Karpas-422 (cell line): ENCODE measurements at places on chromosomes 5 and 9.
A peak's percentile ranks its signal among the peaks of the same experiment; 100 is the strongest.

GRCh38 chr9:546235-546634 lies 295.3 kb upstream of the DMRT1 start:
- no peak for DNase-seq

DNA sequence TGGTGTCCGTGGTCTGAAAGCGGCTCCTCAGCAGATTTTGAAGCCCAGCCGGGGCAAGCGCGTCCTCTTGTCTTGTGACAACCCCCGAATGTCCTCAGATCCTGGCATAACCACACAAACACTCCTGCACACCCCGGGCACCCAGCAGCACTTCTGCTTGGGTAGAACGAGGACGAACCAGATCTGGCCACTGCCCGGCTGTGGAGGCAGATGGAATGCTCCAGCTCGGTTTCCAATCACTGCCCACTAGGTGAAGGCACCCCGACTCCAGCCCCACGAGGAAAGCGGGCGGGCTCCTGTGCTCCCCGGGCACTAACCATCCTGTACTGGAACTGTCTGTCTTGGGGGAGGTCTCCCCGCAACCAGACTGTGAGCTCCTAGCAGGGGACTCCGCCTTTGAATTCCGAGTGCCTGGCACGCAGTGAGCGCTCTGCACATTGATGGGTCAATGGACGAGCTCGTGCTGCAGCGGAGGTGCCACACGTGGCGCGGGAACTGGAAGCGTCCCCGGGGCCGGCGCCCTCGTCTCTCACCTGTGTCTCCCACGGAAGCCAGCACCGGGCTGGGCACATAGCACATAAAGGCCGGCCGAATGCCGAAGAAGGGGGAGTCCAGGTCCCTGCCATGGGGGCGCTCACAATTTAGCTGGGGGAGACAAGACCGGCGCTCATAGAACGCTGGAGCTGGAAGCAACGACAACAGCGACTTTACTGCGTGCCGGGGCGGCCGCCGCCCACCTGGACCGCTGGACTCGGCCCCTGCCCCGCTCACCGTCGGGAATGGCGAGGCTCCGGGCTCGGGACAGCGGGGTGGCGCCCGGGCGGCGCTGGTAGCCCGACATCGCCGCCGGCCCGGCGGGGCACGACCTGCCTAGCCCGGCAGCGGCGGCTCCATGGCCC lies 608 bp downstream of the ENTR1 start:
- DNase-seq: peak; percentile 74

GRCh38 chr9:81772144-81772543 lies 82.8 kb upstream of the TLE1 start:
- DNase-seq: no peak

- DNase-seq: no peak
These were observed 202.6 kb downstream of the DENND1A start for GRCh38 chr9:123727332-123727731.

DNA sequence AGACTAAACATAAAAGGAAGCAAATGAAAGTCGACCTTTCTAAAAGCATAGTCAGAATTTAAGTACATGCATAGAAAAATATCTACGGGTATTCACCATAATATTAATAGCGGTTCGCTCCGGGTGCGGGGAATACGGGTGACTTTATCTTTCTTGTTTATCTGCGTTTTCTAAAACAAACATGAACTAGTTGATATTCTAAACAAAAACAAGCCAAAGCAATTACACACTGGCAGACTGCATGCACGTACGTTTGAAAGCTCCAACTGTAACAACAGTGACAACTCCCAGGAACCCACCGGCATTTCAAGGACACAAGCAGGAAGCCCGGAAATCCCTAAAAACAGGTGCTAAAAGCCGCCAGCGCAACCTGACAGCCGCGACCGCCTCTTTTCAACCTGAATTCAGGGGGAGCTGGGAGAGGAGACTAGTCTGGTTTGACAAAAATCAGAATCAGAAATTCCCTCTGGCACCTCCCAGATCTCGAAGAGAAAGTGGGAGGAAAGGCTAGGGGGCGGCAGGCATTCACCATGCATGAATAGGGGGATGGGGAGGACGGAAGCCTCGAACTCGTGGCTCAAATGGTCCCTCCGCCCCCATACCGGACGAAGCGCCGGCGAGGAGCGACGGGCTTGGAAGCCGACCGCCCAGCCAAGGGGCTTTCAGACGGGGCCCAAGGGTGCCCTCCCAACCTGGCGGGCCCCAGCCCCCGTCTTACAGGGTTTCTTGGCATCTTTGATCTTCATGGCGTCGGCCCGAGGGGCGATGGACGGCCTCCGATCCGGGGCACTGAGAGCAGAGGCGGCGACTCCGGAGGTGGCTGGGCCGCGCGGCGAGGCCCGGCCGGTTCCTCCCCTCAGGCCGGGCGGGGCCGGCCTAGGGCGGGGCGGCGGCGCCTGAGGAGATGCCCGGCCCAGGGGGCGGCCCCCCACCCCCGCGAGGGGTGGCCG lies at the start of gene PANK3:
PANK3 (minus strand) TSS at position 831 of the 950 bp plus-strand sequence; CDS start at position 746, 85 bp downstream.
- no peak for DNase-seq

DNA sequence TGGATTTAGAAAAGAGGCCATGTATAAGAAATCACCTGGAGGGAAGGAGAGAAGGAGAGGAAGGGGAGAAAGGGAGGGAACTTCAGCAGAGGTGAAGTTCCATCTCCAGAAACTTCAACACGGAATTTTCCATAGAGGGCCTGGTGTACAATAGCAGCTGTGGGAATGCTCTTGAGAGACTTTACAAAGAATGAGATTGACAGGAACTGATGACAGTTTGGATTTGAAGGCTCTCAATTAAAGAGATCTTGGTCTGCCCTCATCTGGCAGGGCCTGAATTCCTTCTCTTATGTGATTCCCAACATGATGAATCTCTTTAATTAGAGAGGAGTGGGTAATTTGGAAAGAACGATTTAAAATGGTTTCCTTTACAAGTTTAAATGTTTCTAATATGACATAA lies 143.5 kb downstream of the MLLT3 start:
- DNase-seq: no peak

DNA sequence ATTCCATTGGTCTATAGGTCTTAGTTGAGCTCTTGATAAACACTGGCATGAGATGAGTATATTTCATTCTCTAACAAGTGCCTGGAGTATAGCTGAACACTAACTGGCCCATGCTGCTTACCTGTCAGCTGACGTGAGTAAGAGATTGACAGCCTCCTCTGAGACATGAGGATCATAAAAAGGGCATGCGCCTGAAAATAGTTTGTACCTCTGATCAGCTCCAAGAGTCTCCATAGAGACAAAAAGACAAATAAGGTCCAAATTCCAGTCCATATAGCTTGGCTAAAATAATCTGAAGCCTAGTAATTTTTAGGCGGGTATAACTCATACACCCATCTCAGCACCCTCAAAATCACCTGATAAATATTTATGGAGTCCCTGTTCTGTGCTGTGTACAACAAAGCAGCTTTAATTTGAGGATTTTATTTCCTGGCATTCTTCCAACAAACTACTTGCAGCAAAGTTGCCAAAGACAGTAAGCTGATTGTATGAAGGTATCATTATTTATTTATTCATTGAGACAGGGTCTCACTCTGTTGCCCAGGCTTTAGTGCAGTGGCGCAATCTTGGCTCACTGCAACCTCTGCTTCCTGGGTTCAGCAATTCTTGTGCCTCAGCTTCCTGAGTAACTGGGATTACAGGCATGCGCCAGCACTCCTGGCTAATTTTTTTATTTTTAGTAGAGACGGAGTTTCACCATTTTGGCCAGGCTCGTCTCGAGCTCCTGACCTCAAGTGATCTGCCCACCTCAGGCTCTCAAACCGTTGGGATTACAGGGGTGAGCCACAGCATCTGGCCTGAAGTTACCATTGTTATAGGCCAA lies 16.2 kb upstream of the FSD1L start:
- DNase-seq: no peak

DNA sequence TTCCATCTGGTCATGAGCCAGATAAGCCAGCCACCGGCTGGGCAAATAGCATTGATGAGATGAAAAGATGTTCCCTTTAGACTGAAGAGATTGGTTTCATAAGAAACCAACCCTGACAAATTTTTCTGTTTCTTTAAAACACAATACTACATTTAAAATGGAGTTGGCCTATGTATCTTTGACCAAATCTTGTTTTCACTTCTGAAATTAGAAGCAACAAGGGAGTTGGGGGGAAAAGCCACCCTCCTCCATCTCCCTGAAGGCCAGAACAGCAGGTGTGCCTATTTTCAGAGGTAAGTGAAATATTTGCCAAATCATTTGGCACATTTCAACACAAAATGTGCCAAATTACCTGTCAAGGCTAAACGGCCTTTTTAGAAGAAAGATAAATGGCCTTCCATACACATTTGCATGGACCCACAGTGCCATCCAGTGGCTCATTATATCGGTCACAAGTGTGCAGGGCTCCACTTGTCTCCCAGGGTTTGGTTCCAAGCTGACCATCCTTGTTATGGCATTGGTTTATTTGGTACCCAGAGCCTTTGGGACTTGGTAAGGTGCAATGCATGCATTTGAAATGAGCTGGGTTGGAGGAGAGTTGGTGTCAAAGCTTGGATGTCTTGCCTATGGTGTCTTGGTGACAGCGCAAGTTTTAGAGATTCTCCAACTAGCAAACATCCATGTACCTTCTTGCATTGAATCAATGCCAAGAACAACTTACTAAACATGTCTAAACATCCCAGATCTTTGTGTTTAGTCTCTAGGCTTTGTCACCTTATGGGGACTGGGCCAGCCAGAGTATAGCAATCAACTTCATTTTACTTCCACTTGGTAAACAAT lies 372.0 kb upstream of the KIF2A start:
- peak; percentile 82 for DNase-seq

DNA sequence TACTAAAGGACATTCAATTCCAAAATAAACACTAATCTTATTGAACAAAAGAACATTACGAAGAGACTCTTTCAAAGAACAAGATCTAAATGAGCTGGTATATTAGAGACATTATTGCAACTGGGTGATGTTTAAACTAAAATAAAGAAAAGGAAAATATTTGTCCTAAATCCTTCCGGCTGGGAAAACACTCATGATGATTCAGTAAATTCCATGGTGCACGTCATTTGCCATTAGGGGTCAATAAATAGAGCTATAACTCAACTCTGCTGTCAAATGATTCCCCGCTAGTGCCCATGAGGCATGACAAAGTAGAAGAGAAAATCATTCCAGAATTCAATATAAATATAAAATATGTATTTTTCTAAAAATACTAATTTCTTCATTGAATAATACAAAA lies 565.5 kb upstream of the TUSC1 start:
- DNase-seq: no peak

GRCh38 chr5:2103940-2104339 lies 221.2 kb upstream of the IRX4 start:
- no peak for DNase-seq

- DNase-seq: no peak
These were observed 50.2 kb downstream of the FAM114A2 start for GRCh38 chr5:153988510-153988909.

- no peak for DNase-seq
These were observed 30.0 kb upstream of the RECK start for GRCh38 chr9:36006549-36007315.

GRCh38 chr5:124438903-124439281 lies 307.5 kb downstream of the ZNF608 start:
- no peak for DNase-seq

DNA sequence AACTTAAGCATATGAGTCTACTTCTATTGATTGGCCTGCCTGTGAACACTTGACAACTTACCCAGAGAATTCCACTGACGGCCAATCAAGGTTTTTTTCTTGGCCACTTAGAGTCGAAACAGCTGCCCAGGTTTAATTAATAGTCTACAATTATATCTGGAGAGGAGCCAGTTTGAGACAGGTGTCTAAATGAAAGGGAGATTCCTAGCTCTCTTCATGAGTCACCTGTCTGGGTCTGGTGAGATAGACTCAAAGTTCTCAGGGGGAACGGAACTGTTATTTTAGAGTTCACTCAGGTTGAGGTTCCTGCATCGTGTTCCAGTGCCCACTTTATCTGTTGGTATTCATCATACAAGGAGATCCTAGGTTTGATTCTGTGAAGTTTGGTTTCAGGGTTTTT lies 111.0 kb downstream of the CD180 start:
- no peak for DNase-seq

- peak; percentile 67 for DNase-seq
These were observed 81.0 kb upstream of the MAST4 start for GRCh38 chr5:66515209-66515608.

DNA sequence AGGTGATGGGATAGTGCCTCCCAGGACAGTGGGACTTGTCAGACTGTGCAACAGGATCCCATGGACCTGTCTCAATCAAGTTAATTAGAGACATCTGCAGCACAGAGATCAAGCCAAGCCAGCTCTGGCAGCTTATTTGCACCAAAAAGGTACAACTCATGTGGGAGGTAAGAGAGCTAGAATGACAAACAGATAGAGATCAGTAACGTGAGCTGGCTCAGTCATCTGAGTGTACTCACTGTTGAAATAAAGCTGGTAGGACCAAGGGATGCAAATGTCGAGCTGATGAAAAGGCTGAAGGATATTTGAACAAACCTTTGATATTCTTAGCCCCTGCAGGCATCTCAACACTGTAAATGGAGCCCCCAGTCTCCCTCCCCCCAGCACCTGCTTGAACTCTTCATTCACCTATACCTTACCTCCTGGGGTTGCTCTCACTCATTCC lies 198.1 kb downstream of the EFNA5 start:
- no peak for DNase-seq

DNA sequence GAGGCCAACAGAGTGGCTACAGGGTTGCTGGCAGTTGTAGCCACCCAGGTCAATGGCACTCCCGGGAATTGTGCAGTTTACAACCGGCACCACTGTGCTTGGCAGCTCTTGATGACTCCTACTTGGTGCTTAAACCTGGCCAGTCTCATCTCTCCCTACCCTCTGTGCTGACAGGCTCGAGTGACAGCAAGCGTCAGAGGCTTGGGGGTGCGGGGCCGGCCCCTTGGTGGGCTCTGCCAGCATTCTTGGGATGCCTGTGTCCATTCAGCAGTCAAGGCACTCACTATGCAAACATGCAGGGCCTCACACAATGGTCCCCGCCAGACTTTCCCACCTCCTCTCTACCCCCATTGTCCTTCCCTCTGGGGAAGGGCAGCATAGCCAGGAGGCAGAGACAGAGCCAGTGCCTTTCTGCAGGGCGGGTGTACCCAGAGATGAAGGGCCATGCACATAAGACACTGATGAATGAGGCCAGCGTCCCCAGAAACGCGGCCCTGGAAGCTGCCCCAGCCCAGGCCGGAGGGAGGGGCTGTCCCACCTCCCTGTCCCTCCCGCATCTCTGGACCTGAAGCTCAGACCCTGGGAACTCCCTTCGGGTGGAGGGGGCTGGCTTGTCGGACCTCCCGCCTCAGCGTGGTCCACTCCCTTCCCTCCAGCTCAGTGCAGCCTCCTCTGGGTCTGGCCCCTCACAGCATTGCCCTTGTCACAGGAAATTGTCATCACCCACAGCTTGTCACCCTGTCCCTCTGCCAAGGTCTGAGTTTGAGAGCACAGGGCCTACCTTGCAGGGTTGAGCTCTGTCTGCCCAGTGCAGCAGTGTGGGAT lies 26.4 kb upstream of the NOTCH1 start:
- no peak for DNase-seq

DNA sequence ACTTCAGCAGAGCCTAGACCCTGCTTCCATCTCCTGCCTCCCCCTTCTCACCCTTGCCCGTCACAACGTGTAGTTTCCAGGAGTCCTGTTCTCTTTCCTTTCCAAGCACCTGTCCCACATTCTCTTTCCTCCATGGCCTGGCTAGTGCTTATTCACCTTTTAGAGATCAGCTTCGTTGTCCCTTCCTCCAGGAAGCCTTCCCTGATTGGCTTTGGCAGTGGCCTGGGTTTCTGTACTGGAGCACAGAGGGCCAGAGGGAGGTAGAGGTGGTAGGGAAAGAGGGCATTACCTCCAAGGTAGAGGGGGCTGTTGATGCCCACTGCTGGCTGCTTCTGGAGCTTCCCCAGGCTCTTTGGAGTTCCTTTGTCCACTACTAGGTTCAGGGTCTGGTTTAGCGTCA lies 93.7 kb upstream of the PANK3 start:
- no peak for DNase-seq
